ENCODE measurements at places on chromosomes 3 and 15. TPM values are rescaled to one million over a fixed set of nuclear protein-coding genes. Genes with fewer than 3 reads are reported as not detected.
A peak's percentile ranks its signal among the peaks of the same experiment; 100 is the strongest.

POMGNT2 gene
- 31.1 TPM for total RNA-seq

- H3K4me1 ChIP-seq, result peaks cover 7% of the 10 kb centered on the region
Observed at GRCh38 chr15:86383611-86384010, 303.9 kb downstream of the AGBL1 start.

GRCh38 chr3:138833899-138834595, 681 bp downstream of the PIK3CB start:
- peaks cover 10% of the 10 kb centered on the region for H3K4me1 ChIP-seq
- H3K27ac ChIP-seq, result peak overlapping the region; percentile 46
- peaks cover 4% of the 10 kb centered on the region for H3K36me3 ChIP-seq
- no peak for DNase-seq

- H3K4me1 ChIP-seq, result peaks cover 1% of the 10 kb centered on the region
- DNase-seq, result peak; percentile 22
- H3K36me3 ChIP-seq, result no peaks in the 10 kb centered on the region
- H3K27ac ChIP-seq, result no peak overlapping the region
Observed at GRCh38 chr15:48285329-48286214, 45.7 kb upstream of the DUT start.

GRCh38 chr15:39704689-39705088, 78.0 kb downstream of the FSIP1 start:
- H3K4me1 ChIP-seq, result peaks cover 2% of the 10 kb centered on the region
- H3K27me3 ChIP-seq, result no peaks in the 10 kb centered on the region
- no peak for DNase-seq
- no peaks in the 10 kb centered on the region for H3K36me3 ChIP-seq

GAP43 gene
- 684 TPM for total RNA-seq

Measured in glutamatergic neuron (in vitro differentiated cells).